ENCODE measurements at places on chromosomes 11 and 22. TPM values are rescaled to one million over a fixed set of nuclear protein-coding genes. Genes with fewer than 3 reads are reported as not detected.

DNA sequence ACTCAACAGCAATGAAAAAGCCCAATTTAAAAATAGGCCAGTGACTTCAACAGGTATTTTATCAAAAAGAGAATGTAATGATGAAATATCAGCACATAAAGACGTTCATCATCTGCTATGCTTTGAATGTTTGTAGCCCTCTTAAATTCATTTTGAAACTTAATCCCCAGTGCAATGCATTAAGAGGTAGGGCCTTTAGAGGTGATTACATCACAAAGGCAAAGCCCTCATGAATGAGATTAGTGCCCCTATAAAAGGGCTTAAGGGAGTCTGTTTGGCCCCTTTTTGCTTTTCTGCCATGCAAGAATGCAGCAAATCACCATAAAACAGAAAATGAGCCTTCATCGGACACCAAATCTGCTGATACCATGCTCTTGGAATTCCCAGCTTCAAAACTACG is 637.0 kb downstream of the DLG2 start:
- DNase-seq, result no peak

DNA sequence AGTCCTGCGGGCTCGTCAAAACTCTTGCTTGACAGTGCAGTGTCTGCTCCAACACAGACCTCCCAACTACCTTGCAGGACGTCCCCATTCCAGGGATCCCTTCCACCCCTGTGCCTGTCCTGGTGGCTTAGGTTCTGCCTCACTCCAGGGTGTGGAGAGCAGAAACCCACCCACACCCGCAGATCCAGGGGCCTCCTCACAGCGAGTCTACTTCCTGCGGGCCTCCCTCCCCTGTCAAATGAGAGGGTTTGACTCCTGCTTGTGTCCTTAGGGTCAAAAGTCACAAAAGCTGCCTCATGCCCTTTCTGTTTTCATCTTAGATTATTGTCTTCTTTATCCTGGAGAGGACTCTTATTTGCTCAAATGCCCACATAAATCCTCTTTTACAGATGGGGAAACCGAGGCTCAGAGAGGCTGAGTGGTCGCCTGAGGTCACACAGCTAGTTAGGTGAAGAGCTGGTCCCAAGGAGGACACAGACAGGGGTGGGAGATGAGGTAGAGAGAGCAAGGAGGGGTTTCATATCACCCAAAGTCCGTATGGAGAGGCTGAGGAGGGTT is 81.1 kb upstream of the KCNQ1OT1 start:
- no peak for DNase-seq

DNA sequence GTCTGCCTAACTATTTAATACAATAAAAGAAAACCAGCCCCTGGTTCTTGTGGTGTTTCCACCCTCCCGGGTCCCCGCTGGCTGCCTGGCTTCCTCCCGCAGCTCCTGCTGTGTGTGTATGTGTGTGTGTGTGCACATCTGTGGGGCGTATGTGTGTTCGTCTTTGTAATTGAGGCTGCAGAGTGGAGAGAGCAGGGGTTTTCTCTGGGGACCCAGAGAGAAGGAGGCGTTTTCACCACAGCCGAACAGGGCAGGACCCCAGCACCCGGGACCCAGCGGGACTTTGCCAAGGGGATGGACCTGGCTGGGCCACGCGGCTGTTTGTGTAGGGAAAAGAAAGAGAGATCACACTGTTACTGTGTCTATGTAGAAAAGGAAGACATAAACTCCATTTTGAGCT is 42.7 kb downstream of the IGLL1 start:
- DNase-seq, result no peak

GRCh38 chr11:113458189-113458588 is 17.0 kb downstream of the DRD2 start:
- no peak for DNase-seq

GRCh38 chr11:115767047-115767802 is 263.0 kb upstream of the CADM1 start:
- no peak for DNase-seq

- no peak for DNase-seq
Observed at GRCh38 chr22:47630741-47631534, 868.5 kb downstream of the TBC1D22A start.

DNA sequence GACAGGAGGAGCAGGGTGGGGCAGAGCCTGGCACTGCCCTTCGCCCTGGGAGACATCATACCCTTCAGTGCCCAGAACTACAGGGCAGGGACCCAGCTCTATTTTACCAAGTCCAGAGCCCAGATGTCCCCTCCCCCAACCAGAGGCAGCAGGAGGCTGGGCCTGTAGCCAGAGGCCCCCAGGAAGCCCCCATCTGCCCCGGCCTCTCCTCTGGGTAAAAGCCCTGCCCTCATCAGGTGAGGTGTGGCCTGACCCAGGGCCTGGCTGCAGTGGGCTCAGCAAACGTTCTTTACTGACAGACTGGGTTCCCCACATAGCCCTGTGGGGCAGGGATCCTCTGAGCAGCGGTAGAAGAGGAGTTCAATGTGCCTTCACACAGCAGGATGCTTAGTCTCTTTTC is 51.8 kb upstream of the SLC22A12 start:
- no peak for DNase-seq

DNA sequence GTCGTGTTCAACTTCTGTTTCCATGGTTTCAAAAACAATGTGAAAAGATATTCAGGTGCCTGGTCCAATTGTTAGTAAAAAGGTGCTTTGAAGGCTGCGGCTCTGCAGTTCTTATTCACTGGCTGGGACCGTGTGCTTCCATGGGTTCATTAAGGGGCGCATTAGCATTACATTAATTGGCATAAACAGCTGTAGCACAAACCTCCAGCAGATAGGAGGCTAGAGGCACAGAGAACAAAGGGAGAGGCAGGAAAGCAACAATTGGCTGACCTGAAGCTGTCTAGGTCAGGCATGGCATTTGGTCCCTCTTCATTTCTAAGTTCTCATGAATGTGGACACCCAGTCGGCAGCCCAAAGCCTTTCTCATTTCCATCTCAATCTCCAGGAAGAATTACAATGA is 16.6 kb downstream of the PAK1 start:
- DNase-seq, result no peak

- no peak for DNase-seq
Observed at GRCh38 chr11:117591316-117592039, 205.5 kb downstream of the DSCAML1 start.

DNA sequence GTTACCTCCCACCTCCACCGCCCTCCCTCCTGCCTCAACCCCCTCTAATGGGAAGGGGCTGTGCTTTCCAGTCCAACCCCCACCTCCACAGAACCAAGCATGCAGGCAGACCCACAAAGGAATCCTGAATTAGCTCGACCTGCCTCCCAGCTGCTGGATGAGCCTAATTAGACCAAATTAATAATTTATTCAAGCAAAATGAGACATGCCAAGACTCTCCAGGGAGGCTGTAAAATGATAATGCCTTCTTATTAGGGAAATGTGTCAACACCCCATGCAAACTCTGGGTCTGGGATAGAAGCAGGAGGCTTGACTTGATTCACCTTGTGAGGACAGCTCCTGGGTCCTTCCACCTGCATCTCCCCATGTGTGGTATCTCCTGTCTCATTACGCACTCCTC is 59.4 kb upstream of the HMGXB4 start:
- DNase-seq, result no peak

GRCh38 chr11:102346748-102347461 is at the start of gene BIRC2:
Gene BIRC2 (plus strand): TSS chr11:102347214. CDS start chr11:102349855, 2,641 bp downstream.
- DNase-seq, result peak; percentile 98

DNA sequence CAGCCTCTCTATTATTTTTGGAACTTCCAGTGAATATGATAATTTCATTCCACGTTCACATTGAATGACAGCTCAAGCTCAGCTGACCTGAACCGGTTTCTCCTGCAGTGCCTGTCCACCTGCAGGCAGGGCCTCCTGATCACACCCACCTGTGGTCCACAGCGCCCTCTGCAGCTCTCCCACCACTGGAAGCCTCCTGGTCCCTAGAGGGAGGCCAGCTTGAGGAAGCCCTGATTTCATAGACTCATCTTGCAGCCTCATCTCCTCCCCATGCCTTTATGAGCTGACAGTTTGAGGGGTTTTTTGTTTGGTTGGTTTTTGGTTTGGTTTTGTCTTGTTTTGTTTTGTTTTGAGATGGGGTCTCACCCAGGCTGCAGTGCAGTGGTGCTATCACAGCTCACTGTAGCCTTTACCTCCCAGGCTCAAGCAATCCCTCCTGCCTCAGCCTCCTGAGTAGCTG is 29.9 kb upstream of the MALAT1 start:
- DNase-seq, result peak; percentile 39

DNA sequence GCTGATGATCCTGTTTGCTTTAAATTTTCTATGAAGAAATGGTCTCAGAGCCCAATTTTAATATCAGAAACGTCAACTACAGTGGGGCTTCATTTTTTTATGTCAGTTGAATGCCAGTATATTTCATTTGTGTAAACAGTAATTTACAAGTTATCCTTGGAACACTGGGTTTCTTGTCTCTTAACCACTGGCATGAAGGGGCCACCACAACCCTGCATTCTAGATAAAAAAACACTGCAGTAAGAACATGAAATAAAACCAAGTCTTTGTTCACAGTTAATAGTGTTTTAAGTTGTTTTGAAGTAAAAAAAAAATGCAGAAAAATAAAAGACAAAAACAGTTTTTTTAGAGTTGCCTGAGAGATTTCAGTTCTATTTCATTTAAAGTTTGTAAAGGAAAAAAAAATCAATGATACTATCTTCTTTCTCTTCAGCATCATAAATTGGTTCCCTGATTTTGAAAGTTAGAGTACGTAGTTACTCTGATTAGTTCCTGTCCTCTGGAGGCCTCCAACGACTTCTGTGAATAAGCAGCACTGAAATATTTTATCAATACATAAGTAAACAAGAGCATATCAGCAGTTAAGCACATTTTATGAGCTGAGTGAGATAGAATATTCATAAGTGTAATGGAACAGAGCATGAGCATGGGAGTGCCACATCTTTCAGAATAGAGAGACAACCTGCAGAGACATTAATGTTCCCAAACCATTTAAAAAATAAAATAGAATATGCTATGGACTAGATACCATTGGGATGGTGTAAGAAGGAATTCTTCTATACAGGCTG is 7.8 kb upstream of the DDI1 start:
- DNase-seq, result no peak

GRCh38 chr11:1149545-1149944 is 8.2 kb upstream of the MUC5AC start:
- no peak for DNase-seq

DNA sequence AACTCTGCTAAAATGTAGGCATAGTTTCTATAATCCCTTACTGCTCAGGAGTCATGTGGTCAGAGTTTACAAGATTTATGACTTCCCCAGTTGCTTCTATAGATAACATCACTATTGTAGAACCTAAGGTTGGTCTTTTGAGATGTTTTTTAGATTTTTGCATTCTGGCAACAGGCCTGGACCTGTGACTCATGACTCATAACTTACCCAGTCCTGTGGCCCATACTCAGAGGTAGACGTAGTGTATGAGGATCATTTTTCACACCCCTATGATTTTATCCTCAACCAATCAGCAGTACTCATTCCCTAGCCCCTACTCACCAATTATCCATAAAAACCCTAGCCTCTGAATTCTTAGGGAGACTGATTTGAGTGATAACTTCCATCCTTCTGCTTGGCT is 384.4 kb upstream of the DDI1 start:
- DNase-seq, result no peak

DNA sequence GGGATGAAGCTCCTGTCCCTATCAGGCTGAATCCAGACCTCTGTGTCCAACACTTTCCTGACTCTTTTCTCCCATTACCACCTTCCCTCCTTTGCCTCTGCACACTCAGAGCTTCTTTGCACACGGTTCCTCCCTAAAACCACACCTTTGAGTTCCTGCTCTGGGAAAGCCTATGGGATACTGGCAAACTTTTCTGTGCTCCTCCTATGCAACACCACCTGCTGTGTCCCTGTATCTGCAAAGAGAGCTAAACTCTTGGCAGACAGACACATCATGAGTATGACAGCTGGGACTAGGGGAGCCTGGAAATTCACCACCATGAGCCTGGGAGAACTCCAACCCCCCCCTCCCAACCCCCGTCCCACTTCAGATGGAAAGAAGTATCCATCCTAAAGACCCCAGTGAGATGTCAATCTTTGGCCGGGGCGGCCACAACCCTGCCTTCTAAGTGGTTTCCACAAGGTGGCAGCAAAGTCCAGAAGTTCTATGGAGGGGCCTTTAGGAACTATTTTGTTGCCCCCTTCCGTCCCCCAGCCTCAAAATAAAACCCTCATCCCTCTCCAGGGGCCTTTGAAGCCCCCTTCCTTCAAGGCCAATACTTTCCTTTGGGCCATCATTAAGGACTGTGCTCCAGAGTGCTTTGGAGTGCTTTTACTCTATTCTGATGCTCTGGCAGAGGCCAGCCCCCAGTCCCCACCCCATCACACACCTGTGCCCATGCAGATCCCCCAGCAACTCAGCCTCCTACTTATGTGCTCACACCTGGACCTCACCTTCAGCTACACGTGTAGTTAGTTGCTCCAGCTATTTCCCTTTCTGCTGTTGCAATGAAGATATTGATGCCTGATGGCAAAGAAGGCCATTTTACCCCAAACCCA is 19.4 kb downstream of the HTR3A start:
- peak; percentile 19 for DNase-seq

GRCh38 chr11:34149274-34149673 is 43.8 kb downstream of the NAT10 start:
- no peak for DNase-seq

DNA sequence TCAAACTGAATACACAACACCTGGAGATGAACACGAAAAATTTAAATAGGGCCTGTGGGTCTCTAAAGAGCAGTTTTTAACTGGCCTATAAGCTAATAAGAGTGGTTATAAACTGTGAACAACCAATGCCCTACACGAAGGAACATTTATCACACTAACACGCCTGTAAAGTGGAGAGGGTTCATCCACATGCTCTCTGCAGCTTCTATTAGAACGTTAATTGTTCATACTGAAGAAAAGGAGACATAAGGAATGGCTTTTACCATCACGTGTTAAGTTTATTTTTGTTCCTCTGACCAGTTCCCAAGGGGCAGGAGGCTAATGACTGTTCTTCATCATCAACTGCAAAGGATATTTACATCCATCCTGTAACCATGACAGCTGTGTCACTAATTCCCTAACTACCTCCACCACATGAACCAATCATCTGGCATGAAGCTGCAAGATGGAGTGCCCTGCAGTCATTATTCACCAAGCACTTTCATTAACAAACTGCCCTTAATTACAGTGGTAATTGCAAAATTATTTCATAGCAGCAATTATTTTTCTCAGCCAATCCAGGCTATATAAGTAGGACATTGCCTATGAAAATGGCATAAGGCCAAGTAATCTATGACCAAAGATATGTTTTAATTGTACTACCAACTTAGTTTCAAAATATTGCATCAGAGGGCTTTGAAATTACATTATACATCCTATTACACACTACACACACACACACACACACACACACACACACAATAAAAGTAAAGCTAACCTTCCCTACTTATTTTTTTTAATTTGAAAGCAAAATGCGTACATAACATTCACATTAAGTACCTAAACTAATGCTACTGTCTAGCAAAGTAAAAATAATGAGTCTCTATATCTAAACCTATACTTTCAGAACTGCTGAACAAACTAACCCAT is 186.7 kb downstream of the CADM1 start:
- no peak for DNase-seq

- DNase-seq, result no peak
Observed at GRCh38 chr22:44411226-44412135, 86.6 kb downstream of the RTL6 start.

- peak; percentile 6 for DNase-seq
Observed at GRCh38 chr22:50705219-50705691, 32.6 kb downstream of the SHANK3 start.

BTG4 gene
- total RNA-seq, result not detected

SLC35E4 gene
- 5.7 TPM for total RNA-seq

OR52I1 gene
- not detected for total RNA-seq

LDLRAD3 gene
- total RNA-seq, result 1.4 TPM

OR52I2 gene
- not detected for total RNA-seq

TRPM5 gene
- 0.08 TPM for total RNA-seq

TP53AIP1 gene
- total RNA-seq, result not detected

APOBEC3C gene
- total RNA-seq, result 35.9 TPM
